NCI-H187 (cell line): ENCODE measurements at places on chromosomes 11 and 22.
A peak's percentile ranks its signal among the peaks of the same experiment; 100 is the strongest.

GRCh38 chr11:58524232-58525036, 16.5 kb upstream of the OR5B21 start:
- peak; percentile 25 for DNase-seq

DNA sequence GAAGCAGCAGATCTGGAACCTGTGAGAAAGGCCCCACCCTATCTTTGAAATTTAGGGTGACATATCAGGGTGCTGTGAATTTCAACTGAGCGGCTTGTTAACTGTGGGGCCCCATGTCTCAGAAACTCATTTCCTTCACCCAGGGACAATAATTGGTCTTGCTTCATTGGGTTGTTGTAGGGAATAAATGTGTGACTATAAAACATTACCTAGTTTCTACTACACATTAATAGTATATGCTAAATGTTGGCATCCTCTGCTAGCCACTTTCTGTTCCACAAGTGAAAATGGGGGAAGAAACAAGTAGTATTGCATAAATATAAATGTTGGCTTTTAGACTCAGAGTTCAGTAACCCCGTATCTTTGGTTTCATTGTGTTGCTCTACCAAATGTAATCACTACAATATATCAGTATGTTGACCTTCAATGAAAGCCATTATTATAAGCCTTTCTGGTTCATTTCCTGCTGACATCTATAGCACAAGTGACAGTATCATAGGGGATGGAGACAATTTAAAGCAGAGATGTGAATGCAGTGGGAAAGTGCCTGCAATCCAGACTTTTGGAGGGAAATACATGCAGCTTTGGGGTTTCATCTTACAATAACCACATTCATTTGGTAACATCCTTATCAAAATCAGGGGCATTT, 905.5 kb upstream of the RAG2 start:
- no peak for DNase-seq

DNA sequence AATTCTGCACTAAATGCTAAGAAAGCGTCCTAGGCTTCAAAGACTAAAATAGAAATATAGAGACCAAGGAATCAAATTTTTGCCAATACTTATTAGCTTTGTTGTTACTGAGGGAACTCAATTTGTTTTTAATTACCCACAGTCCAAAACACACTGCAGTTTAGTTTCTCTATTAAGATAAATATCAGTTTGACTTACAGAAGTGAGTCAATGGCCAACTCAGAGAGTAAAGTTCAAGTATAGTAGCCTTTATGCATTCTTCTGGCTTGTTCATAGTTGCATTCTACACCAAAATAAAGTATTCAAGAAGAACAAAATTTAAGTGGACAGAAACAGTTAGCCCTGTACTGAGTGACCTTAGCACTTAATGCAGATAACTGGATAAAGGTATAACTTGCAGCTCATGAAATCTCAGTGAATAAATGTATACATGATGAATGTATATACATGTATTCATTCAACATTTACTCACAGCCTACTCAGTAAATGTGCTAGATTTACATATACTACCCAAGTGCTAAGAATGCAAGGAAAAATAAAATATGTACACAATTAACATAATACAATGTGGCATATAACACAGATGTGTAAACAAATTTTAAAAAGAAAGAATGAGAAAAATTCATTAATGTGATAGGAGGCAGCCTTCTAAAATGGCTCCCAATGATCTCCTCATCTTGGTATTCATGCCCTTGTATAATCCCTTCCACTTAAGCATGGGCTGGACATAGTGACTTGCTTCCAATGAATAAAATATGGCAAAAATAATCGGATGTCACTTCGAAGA, 9.7 kb upstream of the RNF141 start:
- DNase-seq: no peak

- DNase-seq: no peak
Measured at GRCh38 chr11:128765571-128766549, 72.0 kb downstream of the FLI1 start.

DNA sequence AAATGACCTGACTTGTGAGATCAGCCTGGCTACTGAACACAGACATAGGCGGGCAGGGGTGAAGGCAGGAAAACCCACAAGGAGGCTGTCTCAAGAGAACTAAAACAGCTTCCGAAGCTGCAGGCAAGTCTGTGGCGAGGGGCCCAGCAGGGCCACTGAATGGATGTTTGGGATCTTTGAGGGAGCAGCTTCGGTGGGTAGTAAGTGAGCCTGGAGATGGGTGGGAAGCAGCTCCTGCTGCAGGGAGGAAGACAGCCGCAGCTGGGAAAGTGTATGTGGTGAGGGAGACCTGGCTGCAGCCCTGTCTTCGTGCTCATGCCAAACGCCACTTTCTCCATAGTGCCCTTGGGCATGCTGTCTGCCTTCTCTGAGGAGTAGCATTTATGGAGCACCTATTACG, 3.4 kb downstream of the CCDC86 start:
- no peak for DNase-seq

DNA sequence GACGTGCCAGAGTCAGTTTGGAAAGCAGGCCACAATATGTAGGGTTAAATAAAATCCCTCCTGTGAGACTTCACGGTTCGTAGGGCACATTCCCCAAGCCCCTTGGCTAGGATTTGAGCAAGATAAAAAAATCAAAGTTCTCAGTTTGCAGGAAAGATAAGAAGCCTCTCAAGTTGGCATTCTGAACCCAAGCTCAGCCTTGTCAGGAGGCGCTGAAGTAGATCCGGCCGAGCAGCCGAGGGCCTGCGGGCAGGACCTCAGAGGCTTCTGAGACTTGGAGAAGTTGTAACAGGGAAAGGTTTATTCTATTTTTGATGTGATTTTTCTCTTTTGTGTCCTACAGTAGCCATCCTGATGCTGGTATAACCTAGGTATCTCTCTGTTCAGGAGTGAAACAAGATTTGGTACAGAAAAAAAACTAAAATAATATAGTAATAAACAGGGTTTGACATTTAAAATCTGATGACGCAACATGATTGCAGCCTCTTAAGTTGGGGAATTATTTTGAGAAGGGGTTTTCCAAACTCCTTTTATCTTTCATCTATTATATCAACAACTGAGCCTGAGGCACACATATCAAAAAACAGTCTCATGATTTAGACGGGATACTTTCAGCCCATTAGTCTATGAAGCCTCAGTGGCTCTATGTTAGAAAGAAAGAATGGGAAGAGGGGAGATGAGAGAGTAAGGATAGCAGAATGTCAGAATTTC, 10.1 kb downstream of the PATE2 start:
- no peak for DNase-seq

DNA sequence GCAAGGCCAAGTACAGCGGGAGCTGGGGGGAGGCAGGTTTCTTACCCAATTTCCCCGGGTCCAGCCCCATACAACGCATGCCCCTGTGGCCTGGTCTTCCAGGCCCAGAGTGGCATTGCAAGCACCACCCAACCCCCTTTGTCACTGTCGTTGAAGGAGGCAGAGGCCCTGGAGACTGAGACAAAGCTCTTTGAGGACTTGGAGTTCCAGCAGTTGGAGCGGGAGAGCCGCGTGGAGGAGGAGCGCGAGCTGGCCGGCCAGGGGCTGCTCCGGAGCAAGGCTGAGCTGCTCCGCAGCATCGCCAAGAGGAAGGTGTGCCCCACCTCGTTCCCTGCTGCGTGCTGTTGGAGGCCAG, 27.8 kb downstream of the PHLDB1 start:
- no peak for DNase-seq

GRCh38 chr22:24982301-24983056, 30.0 kb downstream of the KIAA1671 start:
- DNase-seq: no peak

DNA sequence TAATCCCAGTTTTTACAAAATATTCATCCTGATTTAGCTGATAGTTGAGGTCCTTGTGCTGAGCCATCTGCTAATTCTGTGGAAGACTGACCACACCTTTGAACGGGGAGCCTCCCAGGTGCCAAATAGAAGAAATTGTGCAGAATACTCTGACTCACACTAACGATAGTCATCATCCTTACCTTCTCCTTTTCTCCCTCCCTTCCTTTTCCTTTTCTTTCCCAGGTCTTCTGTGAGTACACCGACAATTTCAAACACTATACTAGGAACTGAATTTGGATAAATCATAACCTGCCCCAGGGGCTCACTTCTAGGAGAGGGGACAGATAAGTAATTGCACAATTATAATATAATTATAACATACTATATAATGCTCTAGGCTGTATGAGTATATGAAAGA, 73.1 kb upstream of the CTSC start:
- DNase-seq: no peak

GRCh38 chr11:65790104-65790901, 3.4 kb downstream of the OVOL1 start:
- no peak for DNase-seq

- DNase-seq: no peak
Measured at GRCh38 chr11:116379185-116379828, 393.5 kb downstream of the BUD13 start.

DNA sequence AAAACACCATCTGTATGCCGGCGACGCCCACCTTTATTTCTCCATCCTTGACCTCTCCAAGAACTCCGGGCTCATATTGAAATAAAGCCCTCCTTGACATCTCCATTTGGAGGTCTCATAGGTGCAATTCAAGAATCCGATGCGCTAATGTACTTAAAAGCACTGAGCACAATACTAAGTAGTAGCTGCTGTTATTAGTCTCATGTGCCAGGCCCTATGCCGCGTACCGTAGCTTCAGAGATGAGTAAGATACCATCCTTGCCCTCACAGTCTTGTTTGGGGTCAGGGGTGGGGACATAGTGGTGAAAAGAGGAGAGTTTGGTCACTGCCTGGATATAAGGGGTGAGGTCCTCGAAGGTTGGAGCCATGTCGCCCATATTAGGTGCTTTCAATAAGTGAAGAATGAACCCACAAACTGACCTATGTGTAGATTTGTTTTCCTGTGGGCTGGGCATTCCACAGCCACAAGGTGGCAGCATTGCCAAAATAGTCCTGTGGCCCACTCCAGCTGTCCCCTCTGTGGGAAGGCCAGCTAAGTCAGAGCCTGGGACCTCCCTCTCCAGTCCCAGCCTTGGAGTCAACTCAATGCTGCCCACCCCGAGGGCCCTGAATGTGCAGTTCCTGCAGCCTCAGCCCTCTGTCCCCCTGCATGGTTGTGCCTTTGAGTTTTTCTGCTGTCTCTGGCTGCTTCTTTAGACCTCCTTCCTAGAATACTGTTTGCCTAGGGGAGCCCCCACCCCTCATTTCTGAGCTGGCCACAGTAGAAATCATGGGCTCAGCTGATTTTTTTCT, 6.5 kb downstream of the DCPS start:
- no peak for DNase-seq

- DNase-seq: no peak
Measured at GRCh38 chr11:68670208-68670992, 13.9 kb upstream of the GAL start.

- DNase-seq: no peak
Measured at GRCh38 chr11:126683766-126684728, 316.5 kb downstream of the KIRREL3 start.

GRCh38 chr11:17972987-17973386, 39.9 kb downstream of the SERGEF start:
- no peak for DNase-seq

GRCh38 chr11:94557992-94558391, 9.2 kb upstream of the PIWIL4 start:
- DNase-seq: no peak

GRCh38 chr11:110720431-110721275, 8.4 kb upstream of the ARHGAP20 start:
- DNase-seq: no peak

DNA sequence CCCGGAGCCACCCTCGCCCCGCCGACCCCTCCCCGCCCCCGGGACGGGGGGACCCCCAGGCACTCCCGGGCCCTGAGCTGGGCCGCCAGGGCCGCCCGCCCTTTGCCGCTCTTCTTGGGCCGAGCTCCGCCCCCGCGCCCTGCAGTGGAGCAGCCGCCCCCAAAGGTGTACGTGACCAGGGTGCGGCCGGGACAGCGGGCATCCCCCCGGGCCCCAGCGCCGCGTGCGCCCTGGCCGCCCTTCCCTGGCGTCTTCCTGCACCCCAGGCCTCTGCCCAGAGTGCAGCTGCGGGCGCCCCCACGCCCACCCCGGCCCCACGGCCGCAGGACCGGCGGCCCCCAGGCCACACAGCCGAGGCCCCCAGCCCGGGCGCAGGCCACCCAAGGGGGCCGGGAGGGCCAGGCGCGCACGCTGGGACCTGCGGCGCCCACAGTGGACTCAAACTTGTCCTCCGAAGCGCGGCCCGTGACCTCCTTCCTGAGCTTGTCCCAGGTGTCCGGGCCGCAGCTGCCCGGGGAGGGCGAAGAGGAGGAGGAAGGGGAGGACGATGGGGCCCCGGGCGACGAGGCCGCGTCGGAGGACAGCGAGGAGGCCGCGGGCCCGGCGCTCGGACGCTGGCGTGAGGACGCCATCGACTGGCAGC, 7.4 kb downstream of the B4GALNT4 start:
- DNase-seq: no peak

DNA sequence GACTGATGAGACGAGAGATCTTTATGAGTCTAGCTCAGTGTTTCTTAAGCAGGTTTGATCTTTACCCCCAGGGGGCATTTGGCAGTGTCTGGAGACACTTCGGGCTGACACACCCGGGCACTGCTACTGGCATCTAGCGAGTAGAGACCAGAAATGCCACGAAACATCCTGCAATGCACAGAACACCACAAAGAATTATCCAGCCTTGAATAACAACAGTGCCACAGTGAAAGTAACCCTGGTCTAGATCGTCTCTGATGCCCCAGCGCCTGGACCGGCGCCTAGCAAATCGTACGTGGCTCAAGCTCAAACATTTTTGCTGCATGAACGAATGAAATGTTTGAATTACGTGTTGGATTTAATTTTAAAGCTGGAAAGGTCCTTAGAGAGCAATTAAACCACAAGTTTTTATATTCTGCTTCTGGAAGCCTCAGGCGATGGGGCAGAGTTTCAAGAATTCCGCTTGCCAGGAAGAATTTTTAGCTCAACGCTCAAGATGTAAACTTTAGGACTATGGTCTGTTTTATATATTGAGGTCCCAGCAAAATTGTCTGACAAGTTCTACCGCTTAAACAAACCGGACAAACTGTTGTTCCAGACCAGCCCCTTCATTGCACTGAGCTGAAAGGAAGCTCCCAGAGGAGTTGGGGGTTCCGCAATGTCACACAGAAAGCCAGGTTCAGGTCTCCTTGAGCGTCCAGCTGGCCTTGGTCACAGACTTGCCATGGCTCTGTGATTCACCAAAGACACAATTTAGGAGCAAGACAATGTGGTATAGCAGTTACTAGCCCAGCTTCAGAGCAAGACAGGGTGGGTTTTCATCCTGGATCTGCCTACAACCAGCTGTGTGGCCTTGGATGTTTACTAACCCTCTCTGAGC, 44.2 kb upstream of the SMTN start:
- no peak for DNase-seq

DNA sequence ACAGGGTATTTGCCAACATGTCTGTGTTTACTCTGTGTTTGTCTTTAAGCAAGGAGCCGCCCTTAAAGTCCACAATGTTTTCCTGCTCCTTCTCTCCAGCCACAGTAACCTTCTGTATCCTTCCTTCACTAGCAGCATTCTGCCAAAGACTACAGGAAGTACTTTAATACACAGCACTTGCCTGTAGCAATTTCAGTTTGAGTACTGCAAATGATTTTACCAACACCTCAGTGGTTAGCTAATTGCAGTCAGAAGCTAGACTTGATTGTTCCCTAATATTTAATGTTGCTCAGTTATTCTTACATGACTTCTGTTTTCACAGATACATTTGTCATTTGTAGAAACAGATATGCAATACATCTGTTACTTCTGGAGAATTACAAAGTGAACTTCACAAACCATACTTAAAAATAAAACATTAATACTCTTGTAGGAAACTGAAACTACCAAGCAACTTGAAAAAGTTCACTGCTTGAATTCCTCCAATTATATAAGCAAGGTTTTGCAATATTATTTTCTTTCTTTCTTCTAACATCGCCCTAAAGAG, 69.1 kb downstream of the FCHSD2 start:
- no peak for DNase-seq

GRCh38 chr11:65540290-65541092, 15.6 kb downstream of the SCYL1 start:
- DNase-seq: peak; percentile 83
